ENCODE measurements at places on chromosomes 6 and 20.

GRCh38 chr6:72381076-72381475, 240.8 kb upstream of the KCNQ5 start:
- no peak for DNase-seq

DNA sequence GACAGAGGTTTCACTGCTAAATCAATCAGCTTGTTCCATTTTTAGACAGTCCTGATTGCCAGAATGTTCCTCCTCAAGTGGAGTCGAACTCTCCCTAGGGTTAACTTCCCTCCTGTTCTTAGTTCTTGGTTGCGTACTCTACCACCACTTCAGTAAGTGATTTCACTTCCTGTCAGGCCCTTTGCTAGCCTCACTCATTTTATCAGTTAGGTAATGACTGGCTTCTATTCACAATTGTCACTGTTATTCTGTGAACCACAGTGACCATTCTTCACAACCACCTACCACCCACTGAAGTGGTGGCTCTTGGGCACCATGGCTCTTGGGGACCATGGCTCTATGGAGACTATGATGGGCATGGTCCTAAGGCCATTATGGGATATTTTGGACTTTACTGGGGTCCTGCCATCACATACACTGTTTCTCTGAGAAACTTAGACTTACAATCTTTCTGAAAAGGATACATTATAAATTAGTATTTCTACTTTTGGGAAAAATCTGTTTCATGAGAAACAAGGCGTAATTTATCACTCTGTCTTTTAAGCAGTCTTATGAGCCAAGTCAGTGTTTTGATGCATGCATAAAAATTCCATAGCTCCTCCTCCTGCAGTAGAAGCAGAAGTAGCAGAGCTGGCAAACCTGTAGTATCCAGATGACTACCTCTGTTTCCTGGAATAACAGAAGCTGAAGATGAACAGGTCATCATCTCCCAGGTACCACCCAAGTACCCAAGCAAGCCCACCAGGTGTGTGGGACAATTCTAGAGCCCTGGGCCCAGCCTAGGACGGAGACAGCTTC, 66.3 kb downstream of the ATXN1 start:
- no peak for DNase-seq

DNA sequence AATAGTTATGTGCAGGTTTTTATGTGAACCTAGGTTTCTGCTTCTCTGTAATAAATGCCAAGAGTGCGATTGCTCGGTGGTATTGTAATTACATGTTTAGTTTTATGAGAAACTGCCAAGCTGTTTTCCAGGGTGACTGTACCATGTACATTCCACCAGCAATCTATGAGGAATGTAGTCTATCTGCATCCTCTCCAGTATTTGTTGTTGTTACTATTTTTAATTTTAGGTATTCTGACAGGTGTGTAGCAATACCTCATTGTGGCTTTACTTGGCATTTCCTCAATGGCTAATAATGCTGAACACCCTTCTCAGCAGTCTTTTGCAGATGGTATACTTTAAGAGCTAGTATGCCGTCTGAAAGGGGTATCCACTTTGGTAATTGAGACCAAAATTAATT, 142.1 kb downstream of the BMP2 start:
- no peak for DNase-seq

GRCh38 chr6:30917487-30917886, 3.4 kb downstream of the VARS2 start:
- DNase-seq: no peak

DNA sequence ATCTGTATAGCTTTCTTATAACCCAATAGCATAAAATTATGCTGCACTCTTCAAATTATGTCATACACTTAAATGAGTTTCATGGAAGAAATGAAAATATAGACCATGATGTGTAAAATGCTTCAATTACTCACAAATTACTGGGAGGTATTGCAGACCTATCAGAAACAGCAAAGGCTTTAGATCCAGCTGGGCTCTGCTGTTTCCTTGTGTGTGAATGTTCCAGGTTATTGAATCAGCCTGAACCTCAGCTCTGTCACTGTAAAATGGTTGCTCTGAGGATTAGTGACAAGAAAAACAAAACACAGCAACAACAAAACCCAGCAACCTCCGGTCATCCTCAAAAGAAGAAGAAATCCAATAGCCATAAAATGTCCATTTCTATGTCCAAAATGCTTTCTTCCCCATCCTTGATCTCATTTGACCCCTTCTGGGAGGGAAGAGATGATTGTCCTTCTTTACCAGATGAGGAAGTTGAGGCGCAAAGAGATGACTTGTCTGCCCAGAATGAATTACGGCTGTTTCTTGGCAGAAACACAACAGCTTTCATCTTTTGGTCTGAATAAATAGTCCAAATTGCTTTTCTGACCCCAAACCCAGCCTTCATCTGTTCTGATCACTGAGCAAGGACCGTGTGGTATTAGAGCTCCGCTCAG, 42.2 kb upstream of the TGM6 start:
- DNase-seq: no peak

DNA sequence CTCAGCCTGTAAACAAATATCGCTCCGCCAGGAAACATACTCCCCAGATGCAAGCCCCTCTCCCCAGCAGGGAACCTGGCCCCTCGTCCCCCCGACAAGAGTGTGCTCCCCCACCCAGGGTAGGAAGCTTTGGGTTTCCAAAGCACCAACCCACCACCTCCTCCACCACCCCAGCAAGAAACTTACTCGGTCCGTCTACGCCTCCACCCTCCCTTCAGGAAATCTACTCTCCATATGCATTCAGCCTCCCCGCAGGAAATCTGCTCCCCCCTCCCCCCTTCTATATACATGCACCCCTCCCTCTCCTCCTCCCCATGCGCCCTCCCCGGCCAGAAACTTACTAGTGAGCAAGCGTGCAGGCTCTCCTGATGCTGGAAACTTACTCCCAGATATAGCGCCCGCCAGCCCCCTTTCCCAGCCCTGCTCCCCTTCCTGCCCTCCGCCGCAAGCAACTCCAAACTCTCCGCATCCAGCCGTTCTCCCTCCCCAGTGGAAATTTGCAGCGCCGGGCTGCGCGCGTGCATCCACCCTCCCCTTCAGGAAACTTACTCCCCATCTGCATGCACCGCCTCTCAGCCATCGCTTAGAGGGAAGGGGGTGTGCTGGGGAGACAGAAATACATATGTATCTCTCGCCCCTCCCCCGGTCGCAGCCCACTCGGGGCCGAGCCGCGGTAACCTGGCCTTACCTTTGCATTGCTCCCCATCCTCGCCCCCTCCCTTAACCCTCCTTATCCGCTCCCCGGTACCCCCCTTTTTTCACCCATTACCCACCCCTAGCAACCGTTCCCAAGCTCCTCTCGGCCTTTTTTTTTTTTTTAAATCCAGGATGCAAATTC, at the start of gene TRERF1:
TRERF1 (minus strand) TSS at position 594 of the 838 bp plus-strand sequence. CDS start 182,336 bp downstream, outside the sequence.
- peak; percentile 24 for DNase-seq

DNA sequence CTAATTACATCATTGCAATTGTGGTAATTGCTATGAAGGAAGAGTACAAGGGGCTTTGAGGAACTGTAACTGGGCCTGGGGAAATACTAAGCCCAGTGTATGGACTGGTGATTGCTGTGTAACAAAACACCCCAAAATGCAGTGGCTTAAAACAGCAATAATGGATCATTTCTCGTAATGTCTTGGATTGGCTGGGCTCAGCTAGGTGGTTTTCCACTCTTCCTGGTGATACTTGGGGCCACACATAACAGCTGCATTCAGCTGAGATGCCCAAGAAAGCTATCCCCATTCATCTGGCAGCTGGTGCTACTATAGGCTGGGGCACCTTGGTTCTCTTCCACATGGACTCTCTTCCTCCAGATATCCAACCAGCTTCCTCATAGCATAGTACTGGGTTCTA, 150.3 kb downstream of the EYA2 start:
- DNase-seq: no peak

DNA sequence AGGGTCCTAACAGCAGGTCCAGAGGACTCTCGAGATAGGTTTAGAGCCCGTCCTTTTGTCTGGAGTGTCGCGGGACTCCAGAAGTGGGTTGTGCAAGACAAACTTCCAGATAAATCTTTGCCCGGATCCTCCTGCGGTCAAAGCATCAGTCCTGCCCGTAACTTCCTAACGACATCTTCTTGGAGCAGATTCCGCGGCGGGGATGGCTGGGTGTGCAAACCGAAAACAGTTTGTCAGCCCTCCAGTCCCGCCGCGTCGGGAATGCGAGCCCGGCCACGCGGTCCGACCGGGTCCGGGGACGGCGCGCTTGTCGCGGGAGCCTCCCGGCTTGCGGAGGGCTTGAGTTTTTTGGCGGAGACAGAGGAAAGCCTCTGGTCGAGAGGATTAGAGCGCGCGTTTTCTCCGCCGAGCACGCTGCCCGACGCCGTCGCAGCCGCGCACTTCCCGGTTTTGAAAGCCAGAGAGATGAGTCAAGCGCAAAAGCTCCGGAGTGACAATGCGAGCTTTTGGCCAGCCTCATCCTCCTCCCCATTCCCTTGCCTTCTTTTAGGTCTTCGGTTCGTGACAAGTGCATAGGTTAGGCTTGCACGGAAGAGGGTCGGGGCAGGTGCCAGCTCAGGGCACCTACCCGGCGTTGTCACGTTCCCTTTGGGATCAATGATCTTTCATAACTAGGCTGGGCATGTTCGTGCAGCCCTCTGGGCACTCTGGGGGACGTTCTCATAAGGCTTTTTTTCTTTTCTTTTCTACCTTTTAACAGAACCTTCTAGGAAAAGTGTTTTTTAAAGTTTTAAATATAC, 91.3 kb upstream of the PRDM1 start:
- no peak for DNase-seq

- no peak for DNase-seq
These were observed 86.2 kb downstream of the LCA5 start for GRCh38 chr6:79450984-79451383.

DNA sequence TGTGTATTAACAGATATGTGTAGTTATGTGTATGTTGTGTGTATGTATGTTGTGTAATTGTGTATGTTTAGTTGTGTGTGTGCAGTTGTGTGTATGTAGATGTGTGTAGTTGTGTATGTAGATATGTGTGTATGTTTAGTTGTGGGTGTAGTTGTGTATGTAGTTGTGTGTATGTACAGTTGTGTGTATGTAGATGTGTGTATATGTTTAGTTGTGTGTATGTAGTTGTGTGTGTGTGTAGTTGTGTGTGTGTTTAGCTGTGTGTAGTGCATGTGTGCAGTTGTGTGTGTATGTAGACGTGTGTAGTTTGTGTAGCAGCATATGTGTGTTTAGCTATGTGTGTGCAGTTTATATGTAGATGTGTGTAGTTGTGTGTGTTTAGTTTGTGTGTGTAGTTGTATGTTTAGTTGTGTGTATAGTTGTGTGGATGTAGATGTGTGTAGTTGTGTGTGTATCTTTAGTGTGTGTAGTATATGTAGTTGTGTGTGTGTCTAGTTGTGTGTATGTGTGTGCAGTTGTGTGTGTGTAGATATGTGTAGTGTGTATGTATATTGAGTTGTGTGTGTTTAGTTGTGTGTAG, 16.3 kb downstream of the SIRT5 start:
- no peak for DNase-seq
